Lower lobe of right lung (tissue), 2 donors: ENCODE measurements at places on chromosomes 1 and 21.

- H3K4me3 ChIP-seq: no peak overlapping the region
- no peaks in the 10 kb centered on the region for H3K27me3 ChIP-seq
- H3K36me3 ChIP-seq: no peaks in the 10 kb centered on the region
- DNase-seq: no peak
These were observed 21.2 kb downstream of the PADI6 start for GRCh38 chr1:17393230-17393629.

DNA sequence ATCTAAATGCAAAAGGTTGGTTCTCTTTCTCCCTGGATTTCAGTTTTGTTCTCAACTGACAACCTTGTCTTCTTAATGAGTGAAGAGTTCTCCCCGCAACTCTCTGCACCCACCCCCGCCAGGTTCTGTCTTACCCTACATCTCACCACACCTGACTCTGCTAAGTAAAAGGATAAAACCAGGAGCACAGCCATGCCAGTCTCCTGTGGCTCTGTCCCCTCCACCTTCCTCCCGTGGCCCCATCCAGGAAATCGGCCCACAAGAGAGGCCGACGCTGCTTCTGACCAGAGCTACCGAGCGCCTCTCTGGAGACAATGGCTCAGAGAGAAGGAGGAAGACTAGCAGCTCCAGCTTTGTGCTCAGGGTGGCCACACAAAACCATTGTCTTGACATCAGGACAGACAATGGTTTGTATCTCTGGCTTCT lies 72.2 kb downstream of the PLEKHA6 start:
- H3K27ac ChIP-seq: peak overlapping the region; percentile 28
- no peak for DNase-seq
- no peak overlapping the region for H3K4me3 ChIP-seq
- H3K36me3 ChIP-seq: no peaks in the 10 kb centered on the region

DNA sequence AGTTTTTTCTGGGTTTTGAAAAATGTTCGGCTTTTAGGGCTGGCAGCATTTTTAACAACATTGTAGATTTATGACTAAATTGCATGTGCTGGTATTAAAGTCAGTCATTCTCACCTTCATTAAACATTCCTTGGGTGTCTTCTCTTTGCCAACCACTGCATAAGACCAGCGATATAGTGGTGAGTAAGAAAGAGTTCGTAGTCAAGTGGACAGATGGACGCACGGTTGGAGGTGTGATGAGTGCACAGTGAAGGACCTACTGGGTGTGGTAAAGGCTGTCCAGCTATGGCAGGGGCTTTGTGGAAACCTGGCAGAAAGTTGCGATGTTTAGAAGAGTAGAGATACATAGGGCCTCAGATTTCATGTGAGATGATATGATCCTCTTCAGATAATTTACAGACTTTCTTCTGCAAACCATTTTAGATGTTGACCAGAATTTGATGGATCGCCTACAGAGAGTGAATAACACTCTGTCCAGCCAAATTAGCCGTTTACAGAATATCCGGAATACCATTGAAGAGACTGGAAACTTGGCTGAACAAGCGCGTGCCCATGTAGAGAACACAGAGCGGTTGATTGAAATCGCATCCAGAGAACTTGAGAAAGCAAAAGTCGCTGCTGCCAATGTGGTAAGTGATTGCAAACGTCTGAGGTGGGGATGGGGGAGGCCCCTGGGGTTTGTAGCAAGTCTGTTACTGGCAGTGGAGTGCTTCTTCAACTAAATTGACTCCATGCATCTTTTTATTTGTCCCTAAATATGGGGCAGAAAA lies 56.0 kb upstream of the LAMC2 start:
- no peaks in the 10 kb centered on the region for H3K27me3 ChIP-seq
- H3K36me3 ChIP-seq: peaks cover 95% of the 10 kb centered on the region
- no peak overlapping the region for H3K27ac ChIP-seq
- H3K4me1 ChIP-seq: peaks cover 19% of the 10 kb centered on the region

DNA sequence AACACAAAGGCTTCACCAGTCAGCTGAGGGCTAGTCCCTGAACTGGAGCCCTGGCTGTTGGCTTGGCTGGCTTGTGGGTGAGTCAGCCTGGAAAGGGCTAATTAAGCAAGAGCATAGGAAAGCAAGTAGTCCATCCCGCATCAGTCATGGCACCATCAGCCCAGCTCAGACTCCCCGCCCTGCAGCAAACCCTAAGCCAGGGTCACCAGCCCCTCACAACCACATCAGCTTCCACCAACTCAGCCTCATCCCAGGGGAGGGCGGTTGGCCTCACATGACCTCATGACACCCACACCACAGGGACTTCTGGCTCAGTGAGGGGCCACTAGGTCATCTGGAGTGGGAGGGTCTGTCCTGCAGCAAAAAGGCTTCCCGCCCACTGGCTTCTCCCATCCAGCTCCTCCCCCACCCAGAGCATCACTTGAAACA lies 7.0 kb upstream of the SPATC1L start:
- no peaks in the 10 kb centered on the region for H3K27me3 ChIP-seq
- no peak overlapping the region for H3K27ac ChIP-seq

GRCh38 chr1:175715742-175716141 lies 27.7 kb downstream of the TNR start:
- H3K36me3 ChIP-seq: no peaks in the 10 kb centered on the region
- no peaks in the 10 kb centered on the region for H3K27me3 ChIP-seq
- H3K27ac ChIP-seq: no peak overlapping the region
- no peak overlapping the region for H3K4me3 ChIP-seq
- DNase-seq: no peak

GRCh38 chr1:106875622-106876021 lies 180.9 kb upstream of the PRMT6 start:
- H3K4me1 ChIP-seq: no peaks in the 10 kb centered on the region
- no peak for DNase-seq
- no peak overlapping the region for H3K27ac ChIP-seq
- no peaks in the 10 kb centered on the region for H3K36me3 ChIP-seq
- H3K27me3 ChIP-seq: no peaks in the 10 kb centered on the region

GRCh38 chr1:14939527-14940284 lies 213.8 kb upstream of the TMEM51 start:
- no peaks in the 10 kb centered on the region for H3K36me3 ChIP-seq
- no peak for DNase-seq
- no peaks in the 10 kb centered on the region for H3K27me3 ChIP-seq
- H3K4me3 ChIP-seq: no peak overlapping the region
- H3K4me1 ChIP-seq: peaks cover 38% of the 10 kb centered on the region

GRCh38 chr1:186297439-186298045 lies 77.5 kb downstream of the TPR start:
- no peak overlapping the region for H3K27ac ChIP-seq
- H3K36me3 ChIP-seq: no peaks in the 10 kb centered on the region
- H3K27me3 ChIP-seq: no peaks in the 10 kb centered on the region
- no peak for DNase-seq
- H3K4me3 ChIP-seq: no peak overlapping the region
- no peaks in the 10 kb centered on the region for H3K4me1 ChIP-seq

- no peak overlapping the region for H3K27ac ChIP-seq
- no peak for DNase-seq
- H3K4me3 ChIP-seq: no peak overlapping the region
- H3K4me1 ChIP-seq: no peaks in the 10 kb centered on the region
- H3K36me3 ChIP-seq: no peaks in the 10 kb centered on the region
These were observed 1126.6 kb downstream of the BRINP3 start for GRCh38 chr1:189350983-189351616.

DNA sequence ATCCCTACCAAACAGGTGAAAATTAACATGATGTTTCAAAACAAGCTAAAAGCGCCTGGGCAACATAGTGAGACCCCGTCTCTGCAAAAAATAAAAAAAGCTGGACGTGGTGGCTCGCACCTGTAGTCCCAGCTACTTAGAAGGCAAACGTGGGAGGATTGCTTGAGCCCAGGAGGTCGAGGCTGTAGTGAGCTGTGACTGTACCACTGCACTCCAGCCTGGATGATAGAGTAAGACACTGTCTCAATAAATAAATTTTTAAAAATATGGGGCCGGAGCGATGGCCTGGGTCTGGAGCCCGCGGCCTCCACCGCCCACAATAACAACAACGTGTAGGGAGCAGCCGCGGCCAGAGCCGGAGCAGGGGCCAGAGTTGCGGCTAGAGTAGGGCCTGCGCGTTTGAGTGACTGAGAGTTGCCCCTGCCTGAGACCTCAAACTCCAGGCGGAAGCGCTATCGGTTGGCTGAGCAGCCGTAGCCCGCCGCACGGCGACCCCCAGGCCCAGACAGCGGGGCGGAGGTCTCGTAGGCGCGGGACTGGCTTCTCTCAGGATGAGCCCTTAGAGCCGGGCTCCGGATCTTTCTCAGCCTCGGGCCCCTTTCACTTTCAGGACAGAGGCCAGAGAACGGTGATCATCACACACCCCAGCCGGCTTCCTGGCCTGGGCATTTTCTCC lies 41.4 kb downstream of the ZMYM1 start:
- no peaks in the 10 kb centered on the region for H3K36me3 ChIP-seq
- DNase-seq: no peak
- H3K27ac ChIP-seq: peak overlapping the region; percentile 11
- H3K4me3 ChIP-seq: peak overlapping the region; percentile 52
- H3K27me3 ChIP-seq: no peaks in the 10 kb centered on the region

GRCh38 chr1:160876311-160876710 lies 8.7 kb downstream of the ITLN1 start:
- no peaks in the 10 kb centered on the region for H3K4me1 ChIP-seq
- H3K27me3 ChIP-seq: no peaks in the 10 kb centered on the region
- H3K4me3 ChIP-seq: no peak overlapping the region
- no peak overlapping the region for H3K27ac ChIP-seq

DNA sequence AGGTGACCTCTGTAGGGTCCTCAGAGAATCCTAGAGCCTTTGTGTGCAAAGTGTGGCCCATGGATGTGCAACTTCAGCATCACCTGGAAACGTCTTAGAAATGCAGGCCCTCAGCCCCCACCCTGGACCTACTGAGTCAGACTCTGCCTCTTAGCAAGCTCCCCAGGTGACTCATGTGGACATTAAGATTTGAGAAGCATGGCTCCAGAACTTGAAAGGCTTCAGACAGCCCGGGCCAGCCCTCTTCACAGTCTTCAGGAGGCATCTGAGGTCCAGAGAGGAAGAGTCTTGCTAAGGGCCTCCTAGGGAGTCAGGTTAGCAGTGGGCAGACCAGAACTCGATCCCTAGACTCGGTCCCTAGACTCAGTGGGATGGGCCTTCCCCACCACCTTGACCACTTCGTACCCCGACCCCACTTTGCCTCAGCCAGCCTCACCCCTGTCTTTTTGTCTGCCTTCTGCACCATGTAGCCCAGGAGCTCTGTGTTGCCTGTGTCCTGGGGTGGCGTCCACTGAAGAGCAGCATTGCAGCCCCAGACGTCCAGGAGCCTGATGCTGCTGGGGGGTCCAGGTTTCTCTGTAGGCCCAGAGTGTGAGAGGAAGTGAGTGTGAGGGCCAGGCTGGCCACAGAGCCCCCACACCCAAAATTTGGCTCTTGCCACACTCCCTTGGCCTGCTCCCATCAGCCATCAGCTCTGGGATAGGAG lies 4.8 kb downstream of the MYBPH start:
- DNase-seq: no peak
- no peak overlapping the region for H3K27ac ChIP-seq
- no peak overlapping the region for H3K4me3 ChIP-seq
- peaks cover 6% of the 10 kb centered on the region for H3K4me1 ChIP-seq

GRCh38 chr1:209318181-209319056 lies 265.1 kb upstream of the CAMK1G start:
- DNase-seq: no peak
- no peaks in the 10 kb centered on the region for H3K27me3 ChIP-seq
- H3K4me1 ChIP-seq: no peaks in the 10 kb centered on the region
- no peak overlapping the region for H3K4me3 ChIP-seq
- no peak overlapping the region for H3K27ac ChIP-seq

GRCh38 chr1:58030456-58030855 lies 516.1 kb downstream of the OMA1 start:
- DNase-seq: no peak
- no peak overlapping the region for H3K4me3 ChIP-seq
